ENCODE measurements at places on chromosomes 1 and 21.

DNA sequence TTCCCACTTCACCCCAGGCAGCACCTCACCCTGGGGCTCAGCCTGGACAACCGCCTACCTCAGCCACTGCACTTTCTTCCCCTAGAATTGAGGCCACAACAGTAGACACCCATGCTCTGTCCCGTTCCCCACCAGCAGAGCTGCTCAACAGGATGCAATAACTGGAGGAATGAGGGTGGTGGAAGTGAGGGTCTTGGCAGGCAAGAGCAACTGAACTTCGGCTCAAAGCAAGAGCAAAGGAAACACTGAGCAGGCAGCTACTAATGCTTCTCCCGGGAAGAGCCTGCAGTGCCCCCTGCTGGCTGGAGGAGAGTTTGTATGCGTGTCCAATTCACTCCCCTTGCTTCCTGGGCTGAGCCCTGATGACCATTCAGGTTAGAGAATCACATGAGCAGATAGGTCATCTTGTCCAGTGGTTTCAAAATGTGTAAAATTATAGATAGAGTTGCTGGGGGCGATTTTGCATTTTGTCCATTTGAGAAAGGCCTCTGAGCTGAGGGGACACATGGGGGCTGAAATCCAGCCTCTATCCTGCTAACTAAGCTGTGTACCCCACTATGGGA, 13.9 kb downstream of the NT5C1A start:
- peak; percentile 66 for DNase-seq

DNA sequence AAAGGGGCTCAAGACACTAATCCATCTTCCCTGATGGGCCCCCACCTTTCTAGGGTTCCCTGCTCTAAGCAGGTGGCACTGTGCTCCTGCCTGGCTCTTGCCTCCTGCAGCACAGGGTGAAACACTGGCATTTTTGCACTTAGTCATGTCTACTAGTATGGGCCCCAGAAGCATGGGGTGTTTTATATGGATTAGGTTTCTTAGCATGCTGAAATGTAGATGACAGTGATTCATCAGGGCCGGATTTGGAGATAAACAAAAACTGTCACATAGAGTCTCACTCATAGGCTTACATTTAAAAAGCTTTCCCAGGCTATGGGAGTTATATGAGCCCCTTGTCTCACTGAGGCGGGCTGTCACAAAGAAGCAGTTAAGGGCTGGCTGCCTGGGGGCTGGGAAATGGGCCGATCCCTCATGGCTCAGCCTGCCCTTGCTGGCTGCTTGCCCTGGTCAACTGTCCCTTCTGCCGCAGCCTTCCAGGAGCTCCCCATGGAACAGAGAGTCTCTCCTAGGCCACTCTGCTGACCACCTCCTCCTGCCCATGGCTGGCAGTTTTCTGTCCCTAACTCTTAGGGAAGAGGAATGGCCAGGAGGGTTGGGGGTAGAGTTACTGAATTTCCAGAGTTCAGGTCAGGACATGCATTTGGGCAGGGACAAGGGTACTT, 6.5 kb downstream of the GALNT2 start:
- peak; percentile 54 for DNase-seq

DNA sequence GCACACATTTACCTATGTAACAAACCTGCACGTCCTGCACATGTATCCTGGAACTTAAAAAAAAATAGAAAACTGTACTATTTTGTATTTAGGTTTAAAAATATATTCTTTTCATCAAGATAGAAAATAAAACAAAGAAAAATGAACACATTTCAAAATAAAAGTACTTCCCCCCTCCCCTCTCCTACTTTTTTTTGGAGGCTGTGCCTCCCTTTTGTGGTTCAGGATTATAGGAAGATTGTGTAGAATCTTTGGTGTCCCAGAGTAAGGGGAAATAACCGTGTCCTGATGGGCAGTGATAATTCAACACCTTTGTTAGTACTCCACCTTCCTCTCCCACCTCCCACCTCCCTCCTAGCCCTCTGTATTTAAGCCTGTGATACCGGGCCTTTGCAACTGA, 40.1 kb downstream of the TRIM62 start:
- DNase-seq: no peak

DNA sequence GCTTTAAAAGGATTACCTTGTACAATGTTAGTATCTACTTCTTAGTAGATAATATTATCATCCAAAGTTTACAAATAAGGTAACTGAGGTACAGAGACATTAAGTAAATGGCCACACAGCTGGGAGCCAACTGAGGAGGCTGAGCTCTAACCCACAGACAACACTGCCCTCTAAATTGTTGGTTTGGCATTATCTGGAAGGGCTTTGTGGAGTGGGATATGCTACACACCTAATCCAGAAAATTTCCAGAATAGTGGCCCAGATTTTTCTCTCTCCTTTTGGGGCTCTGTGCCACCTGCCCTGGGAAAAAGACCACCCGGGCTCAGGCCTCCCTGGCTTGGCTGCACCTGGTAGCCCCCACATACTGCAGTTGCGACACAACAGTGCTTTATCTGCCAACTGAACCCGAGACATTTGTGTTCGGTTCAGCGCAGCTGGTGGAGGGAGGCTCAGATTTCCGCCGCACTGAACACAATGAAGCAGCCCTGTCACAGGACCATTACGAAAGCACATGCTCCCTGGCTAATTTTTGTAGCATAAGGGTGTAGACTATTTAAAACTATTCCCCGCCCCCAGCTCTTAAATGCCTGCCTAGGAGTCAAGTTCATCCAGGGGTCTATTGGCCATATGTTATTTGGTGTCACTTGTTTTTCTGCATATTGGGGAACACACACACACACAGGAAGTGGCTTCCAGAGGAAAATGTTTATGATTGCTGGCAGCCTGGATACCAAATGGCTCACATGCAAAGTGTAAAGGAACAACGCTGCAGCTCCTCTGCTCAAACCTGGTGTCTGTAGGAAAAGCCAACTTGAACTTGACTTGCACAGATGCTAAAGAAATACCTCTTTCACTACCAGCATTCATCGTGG, 92.3 kb upstream of the ESRRG start:
- no peak for DNase-seq

- DNase-seq: peak; percentile 38
These were observed 19.7 kb upstream of the FASLG start for GRCh38 chr1:172638885-172639831.

GRCh38 chr1:115717541-115717940, 51.0 kb downstream of the CASQ2 start:
- no peak for DNase-seq
